ENCODE measurements at places on chromosomes 4 and X.
A peak's percentile ranks its signal among the peaks of the same experiment; 100 is the strongest.

GRCh38 chr4:139083607-139083955, 68.0 kb downstream of the NOCT start:
- DNase-seq, result peak; percentile 68

- DNase-seq, result peak; percentile 66
Measured at GRCh38 chrX:78024349-78025059, 55.1 kb upstream of the PGAM4 start.

DNA sequence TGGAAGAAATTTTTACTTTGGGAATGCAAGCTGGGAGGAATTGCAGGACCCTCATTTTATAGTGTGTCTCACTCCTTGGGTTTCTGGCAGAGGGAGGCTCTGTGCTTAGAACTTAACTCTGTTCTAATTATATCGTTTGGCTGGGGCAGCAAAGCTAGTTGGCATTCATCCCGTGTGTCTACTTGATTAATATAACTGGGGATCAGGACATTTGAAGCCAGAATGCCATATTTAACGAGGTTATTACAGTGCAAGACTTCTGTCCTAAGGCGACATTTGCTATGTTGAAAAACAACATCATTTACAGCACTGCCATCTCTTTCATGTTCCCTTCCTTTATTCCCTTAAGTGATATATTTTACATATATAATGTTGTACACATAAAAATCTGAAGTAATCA, 179.1 kb upstream of the TBC1D9 start:
- DNase-seq, result no peak

DNA sequence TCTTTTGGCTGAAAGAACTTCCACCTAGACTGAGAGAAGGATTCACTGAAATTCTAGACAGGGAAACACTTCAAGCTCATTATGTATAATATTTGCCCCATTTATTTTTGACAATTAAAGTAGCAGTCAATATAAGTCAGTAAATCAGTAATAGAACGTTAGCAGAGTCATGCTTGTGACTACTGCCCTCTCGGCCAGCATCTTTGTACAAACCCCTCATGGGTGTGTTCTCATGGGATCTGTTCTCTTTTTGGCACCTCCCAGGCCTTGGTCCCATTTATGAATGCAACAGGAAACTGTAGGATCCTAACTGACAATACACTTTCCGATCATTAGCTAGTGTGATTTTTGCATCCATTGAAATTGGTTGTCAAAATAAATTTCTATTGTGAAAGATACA, 2.9 kb downstream of the MSL3 start:
- DNase-seq, result no peak

GRCh38 chr4:169665046-169665737, 44.8 kb downstream of the CLCN3 start:
- DNase-seq, result no peak

DNA sequence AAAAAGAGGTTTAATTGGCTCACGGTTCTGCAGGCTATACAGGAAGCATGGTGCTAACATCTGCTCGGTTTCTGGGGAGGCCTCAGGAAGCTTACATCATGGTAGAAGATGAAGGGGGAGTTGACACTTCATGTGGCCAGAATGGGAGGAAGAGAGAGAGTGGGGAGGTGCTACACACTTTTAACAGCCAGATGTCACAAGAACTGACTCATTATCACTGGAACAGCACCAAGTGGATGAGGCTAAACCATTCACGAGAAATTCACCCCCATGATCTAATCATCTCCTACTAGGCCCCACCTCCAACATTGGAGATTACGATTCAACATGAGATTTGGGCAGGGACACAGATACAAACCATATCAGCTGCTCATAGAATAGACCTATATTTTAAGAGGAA, 255.8 kb downstream of the OPHN1 start:
- no peak for DNase-seq

DNA sequence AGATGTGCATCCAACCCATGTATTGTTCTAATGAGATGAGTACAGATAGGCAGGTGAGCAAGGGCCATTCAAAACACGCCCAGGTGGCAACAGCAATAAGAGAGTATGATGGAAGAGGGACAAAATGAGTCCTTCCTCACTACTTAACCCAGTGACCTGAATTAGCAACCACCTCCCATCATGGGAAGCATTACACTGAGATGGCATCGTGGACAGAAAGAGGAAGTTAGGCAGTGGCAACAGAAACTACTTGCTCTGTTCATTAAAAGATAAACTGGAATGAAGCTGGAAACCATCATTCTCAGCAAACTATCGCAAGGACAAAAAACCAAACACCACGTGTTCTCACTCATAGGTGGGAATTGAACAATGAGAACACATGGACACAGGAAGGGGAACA, 17.2 kb downstream of the RXFP1 start:
- DNase-seq, result peak; percentile 16

DNA sequence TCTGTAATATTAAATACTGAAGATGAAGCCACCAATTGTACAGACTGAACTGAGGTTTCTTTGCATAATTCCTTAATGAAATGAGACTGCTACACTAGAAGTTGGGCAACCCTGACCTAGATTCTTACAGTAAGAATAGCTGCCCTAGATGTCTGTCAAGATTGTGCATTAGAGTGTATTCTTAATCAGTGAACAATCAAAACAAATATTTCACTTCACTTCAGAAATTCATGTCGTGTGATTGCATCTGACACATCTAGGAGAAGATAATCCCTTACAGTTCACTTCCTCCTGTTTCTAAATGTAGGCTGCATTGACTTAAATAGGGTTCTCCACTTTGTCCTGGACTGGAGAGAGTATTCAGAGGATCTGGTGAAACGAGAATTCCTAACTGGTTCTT, 283.1 kb downstream of the HNRNPD start:
- DNase-seq, result no peak

DNA sequence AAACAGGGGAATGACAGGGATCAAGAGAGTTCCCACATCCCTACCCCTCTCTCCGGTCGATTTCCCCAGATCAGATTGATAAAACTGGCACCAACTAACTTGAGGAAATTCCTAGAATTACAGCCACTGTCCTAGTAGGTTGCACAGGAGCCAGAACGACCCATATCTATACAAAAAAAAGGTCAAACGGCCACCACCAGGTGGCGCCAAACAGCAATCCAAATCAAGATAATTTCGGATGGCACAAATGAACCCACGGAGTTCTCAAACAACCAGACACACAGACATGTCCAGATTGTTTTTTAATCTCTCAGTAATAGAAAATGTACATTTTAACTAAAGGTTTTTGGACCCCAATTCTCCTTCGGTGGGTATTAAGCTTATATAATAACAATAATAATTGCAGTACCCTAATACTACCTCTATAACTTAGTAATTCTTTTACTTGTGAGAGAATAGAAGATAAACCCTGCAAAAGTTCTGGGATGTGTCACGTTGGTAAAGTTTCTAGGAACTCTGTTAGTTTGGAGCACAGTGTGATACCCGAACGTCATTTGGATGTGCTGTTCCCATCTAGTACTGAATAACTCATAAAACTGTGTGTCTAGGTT, 212.6 kb downstream of the SPOCK3 start:
- DNase-seq, result peak; percentile 31

GRCh38 chr4:152189451-152190179, 346.3 kb downstream of the FBXW7 start:
- no peak for DNase-seq

DNA sequence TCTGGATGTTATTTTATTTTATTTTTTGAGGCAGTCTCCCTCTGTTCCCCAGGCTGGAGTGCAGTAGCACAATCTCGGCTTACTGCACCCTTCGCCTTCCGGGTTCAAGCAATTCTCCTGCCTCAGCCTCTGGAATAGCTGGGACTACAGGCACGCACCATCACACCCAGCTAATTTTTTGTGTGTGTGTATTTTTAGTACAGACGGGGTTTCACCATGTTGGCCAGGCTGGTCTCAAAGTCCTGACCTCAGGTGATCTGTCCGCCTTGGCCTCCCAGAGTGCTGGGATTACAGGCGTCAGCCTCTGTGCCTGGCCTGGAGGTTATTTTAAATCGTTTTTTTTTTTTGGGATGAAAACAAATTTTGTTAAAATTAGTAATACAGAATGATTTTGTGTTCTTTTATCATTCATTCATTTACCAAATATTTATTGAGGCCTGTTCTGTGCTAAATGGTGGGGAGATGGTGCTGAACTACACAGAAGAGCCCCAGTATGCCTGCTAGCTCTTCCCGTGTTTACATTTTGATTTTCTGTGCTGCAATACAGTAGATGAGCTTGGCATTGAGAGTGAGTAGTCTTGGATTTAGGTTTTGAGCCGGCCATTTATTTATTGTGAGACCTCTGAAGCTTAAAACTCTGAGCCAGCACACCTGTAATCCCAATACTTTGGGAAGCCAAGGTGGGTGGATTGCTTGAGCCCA, 22.7 kb downstream of the ADD1 start:
- no peak for DNase-seq

DNA sequence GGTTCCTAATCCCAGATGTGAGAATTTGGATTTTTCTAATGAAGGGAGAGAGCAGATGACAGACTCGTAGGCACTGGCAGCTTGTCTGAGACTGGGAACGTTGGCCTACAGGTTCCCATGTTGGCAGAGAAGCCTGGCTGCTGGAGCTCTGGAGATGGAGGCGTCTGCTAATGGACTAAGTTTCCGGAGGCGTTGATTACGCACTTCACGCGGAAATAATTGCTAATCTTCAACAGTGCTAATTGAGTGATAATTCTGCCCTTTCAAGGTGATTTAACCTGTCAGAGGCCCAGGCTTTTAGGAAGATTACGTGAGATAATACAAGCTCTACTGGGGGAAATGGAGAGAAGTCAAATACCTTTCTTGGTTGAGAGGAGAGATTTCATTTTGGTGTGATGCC, 77.4 kb downstream of the PSAPL1 start:
- no peak for DNase-seq

- no peak for DNase-seq
Measured at GRCh38 chrX:129427267-129427666, 96.0 kb downstream of the SMARCA1 start.

- no peak for DNase-seq
Measured at GRCh38 chr4:106034751-106035150, 139.5 kb downstream of the NPNT start.

DNA sequence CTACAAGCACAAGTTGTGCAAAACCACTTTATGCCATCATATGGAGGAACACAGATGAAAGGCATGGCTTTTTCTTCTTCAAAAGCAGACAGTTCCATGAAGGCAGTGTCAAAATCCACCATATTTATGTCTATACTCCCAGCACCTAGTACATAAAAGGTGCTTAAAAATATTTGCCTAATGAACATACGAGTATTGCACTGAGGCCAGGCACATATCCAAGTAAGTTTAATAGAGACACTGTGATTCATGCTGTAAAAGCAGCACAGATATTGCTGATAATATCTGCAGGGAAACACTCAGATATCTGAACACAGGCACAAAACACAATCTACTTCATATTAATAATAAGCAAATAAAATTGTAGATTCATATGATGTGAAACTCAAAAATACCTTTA, 48.1 kb upstream of the CXCL8 start:
- no peak for DNase-seq

GRCh38 chr4:81526706-81527105, 55.0 kb upstream of the RASGEF1B start:
- DNase-seq, result no peak

- DNase-seq, result no peak
Measured at GRCh38 chr4:954211-955020, 19.0 kb downstream of the DGKQ start.

GRCh38 chrX:32126997-32127396, 1055.2 kb upstream of the FTHL17 start:
- no peak for DNase-seq

GRCh38 chr4:74157154-74157553, 764 bp upstream of the MTHFD2L start:
- no peak for DNase-seq

DNA sequence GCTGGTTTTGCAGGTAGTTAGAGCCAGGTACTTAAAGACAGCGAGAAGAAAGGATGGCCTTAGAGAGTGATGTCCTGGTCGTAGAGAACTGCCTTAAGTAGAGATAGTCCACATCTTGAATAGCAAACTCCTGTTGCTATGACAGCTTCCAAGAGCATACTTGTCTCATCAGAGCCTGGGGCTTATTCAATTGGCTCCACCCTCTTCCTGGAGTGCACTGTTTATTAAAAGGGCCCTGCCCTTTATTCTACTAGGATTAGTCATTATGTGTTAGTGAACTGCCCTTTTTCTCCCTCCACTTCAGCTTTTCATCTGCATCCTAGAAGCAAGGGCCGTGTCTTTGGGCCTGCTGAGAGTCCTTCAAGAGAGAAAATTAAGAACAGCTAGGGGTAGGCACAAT, 94.5 kb upstream of the EOLA2 start:
- no peak for DNase-seq

DNA sequence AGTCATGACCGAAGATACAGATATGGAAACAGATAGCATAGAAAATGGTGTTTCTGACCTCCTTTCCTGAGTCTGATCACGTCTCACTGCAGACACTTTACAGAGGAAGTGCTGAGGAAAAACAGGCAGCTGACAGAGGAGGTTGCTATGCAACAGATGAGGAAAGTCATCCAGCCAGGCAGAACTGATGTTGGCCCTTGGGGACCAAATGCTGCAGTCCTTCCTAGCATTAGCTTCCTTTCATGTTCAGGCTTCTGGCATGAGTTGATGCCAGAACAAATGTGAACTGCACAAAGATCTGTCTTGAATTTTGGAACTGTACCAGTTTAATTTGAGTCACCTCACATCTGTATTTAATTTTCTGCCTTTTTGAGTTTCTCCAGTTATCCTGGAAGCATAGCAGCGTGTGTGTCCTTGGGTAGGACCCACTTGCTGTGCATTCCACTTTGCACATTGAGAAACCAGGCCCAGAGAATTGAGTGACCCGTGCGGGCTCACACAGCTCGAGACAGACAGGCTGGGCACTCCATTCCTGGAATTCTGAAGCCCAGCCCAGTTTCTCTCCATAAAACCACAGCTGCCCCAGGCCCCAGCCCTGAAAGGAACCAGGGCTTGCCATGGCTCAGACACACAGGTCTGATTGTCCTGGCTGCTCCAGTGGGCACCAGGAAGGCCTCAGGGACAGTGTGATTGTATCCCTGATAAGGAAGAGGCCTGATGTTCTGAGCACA, 1.4 kb upstream of the MAGED1 start:
- no peak for DNase-seq

GRCh38 chrX:106201502-106202178, 33.5 kb downstream of the PWWP3B start:
- no peak for DNase-seq
